ENCODE measurements at places on chromosomes 13 and 19. TPM values are rescaled to one million over a fixed set of nuclear protein-coding genes. Genes with fewer than 3 reads are reported as not detected.

Gene ATP4A
- not detected for total RNA-seq

Gene ZNF266
- total RNA-seq = 35.4 TPM

Gene TMEM38A
- total RNA-seq = 12.2 TPM

Gene PSG4
- not detected for total RNA-seq

Gene PINLYP
- 7.7 TPM for total RNA-seq

Gene ZNF208
- total RNA-seq = not detected

Gene ZNF358
- total RNA-seq = 86.1 TPM

Gene RELB
- 6.2 TPM for total RNA-seq

Gene C19orf18
- total RNA-seq = 1.8 TPM

Gene NKG7
- not detected for total RNA-seq

Gene LYPD5
- not detected for total RNA-seq

Gene DHDH
- total RNA-seq = 1.8 TPM

Gene SULT2A1
- not detected for total RNA-seq

Gene PRR36
- total RNA-seq = 40.4 TPM

Gene ZNF429
- total RNA-seq = 31.7 TPM

Gene SCAF1
- total RNA-seq = 90.7 TPM

All from progenitor cell of endocrine pancreas (in vitro differentiated cells).